ENCODE measurements at places on chromosomes 12 and 14.

DNA sequence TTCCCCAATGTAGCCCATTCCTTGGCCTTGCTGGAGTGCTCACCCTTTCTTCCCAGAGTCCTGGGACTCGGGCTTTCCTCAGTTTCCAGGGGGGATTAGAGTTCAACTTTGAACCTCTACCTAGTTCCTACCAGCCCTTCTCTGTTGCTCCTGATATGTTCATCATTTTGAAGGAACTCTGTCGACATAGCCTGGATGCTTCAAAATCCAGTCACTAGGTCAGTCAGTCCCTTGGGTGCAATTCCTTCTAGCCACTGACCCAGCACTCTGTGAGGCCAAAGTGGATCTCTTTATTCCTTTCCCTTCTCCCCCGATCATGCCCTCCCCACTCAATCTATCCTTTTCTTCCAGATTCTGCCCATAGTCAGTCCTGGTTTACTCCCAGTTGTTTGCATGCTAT, 72.3 kb upstream of the TMCC3 start:
- DNase-seq: no peak

DNA sequence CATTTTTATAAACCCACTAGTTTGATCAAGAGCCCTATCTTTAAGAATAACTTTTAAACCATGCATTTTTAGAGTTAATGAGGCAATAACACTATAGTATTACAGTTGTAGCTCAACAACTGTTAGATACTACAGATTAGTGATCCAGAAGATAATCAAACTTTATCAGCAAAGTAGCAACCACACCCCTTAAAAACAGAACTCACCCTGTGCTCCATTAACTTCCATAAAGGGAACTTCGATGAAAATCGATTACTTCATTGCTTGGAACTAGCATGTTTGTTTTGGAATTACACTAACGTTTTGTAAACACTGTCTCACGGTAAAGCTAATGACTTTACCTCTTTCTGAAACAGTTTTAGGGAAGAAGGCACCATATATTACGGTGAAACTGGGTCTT, 1.4 kb downstream of the SGPP1 start:
- DNase-seq: no peak

DNA sequence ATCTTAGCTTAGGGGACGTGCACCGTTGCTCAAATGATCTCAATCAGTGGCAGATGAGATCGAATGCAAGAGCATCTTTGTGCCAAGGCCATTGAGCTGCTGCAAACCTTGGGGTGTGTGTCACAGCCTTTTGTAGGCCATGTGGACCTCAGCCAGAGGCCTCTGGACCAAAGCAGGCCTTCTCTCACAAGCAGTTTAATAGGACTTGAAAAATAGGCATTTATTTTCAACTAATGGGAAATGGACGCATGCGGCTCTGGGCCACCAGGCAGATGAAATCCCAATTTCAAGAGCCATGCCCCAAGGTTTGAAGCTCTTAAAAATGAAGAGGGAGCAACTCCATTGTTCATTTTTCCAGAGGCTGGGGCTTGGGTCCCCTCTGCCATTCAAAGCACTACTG, 87.3 kb downstream of the TTC7B start:
- DNase-seq: no peak

DNA sequence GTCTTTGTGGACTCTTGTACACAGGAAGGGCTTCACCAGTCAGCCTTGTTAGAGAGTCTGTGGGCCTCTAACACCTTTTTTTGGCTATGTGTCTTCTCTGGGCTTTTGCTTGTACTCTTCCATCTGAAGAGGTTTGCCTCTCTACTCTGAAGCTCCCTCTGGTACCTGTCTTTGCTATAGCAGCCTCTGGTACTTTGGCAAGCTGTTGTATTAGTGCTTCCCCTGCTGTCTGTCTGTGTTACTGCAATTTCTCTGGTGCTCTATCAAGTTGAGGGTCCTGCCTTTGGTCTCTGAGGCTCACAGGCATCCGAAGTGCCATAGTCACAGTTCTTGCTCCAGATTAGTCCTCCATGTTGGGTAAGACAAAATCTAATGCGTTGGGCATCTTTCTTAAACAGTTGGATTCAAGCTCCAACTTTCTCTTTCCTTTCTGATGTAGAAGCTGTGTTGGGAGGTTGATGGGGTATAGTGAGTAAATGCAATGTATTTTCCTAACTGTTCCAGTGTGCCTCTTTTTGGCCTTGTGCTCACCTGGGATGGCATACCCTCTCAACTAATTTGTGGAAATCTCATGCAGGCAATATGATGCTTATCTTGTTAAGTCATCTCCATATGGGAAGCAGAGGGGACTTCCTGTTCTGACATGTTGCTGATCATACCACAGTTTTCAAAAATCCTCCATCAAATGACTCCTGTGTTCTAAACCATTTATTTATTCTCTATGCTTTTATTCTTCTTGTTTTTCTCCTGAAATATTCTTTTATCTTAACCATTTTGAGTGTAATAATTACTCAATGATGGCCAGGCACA, 88.8 kb downstream of the ATF7IP start:
- no peak for DNase-seq

DNA sequence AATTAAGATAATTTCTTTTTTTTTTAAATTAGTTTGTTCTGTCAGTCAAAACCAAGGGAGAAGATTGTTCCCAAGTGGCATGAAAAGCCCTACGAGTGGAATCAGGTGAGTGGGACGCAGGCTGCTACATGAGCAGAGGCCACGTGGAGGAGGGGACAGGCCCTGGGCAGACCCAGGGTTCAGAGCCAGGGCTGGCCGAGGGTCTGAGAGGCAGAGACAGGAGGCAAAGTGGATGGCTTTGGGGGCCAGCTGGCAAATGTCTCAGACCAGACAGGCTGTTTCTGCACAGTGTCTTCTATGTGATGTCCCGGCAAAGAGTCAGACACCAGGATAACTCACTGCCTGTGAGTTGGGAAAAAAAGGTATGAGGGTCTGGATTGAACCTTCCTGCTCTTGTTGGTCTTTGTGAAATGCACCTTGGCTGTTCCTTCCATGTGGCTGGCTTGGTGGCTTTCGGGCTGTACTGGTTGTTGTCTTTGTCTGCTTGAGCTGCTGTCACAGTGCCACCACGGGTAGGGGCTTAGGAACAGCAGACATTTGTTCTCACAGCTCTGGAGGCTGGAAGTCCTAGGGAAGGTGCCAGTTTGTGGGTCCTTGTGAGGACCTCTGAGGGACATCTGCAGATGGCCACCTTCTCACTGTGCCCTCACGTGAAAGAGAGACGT, 35.8 kb upstream of the ASPG start:
- no peak for DNase-seq
